ENCODE measurements at places on chromosomes 11 and 22. TPM values are rescaled to one million over a fixed set of nuclear protein-coding genes. Genes with fewer than 3 reads are reported as not detected.

The MUC2 gene
- not detected for total RNA-seq

The APOBEC3B gene
- 4.5 TPM for total RNA-seq

The OR10A3 gene
- total RNA-seq: not detected

The SPTBN2 gene
- total RNA-seq: 25.8 TPM

- no peak for DNase-seq
These were observed 31.5 kb downstream of the ARVCF start for GRCh38 chr22:19984851-19985811.

DNA sequence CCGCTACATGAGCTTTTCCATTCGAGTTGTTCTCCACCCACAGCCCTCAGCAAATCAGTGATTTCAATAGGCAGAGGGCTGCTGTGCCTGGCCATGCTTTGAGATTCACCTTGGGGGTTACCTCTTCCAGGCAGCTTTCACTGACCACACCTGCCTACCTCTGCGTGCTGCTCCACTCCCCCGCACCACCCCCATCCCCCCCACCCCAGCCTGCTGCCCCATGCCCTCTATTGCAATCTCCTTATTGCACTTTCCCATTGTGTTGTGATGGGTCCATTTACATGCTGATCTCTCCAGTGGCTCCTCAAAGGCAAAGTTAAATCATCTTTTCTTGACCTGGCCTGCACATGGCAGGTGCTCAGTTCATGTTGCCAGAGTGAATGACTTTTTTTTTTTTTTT, 18.0 kb upstream of the POLA2 start:
- no peak for DNase-seq

- DNase-seq: no peak
These were observed 28.0 kb downstream of the FLRT1 start for GRCh38 chr11:64063777-64064176.

GRCh38 chr11:66083767-66084166, 13.7 kb downstream of the PACS1 start:
- no peak for DNase-seq

- peak; percentile 86 for DNase-seq
These were observed 36.2 kb downstream of the TXN2 start for GRCh38 chr22:36445158-36445668.

- peak; percentile 81 for DNase-seq
These were observed 9.9 kb upstream of the ACER3 start for GRCh38 chr11:76850815-76851214.

GRCh38 chr11:100640071-100640470, 47.0 kb upstream of the ARHGAP42 start:
- no peak for DNase-seq

DNA sequence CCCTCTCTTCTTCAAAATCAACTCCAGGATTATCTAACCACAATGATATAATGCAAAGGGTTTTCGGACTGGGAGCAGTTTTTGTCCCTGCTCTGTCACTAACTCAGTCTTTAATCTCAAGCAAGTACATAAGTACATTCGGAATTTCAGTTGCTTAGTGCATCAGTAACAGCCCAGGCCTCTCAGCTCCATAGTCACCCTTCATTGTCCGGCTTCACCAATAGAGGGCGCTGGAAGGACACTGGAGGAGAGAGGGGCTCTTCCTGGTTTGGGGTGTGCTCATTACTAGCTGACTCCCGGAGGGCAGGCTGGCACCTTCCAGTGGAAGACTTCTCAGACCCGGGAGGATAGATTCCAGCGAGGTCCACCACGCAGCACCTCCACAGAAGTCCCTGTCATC, 90.4 kb upstream of the PDGFD start:
- peak; percentile 3 for DNase-seq

- DNase-seq: no peak
These were observed 742 bp downstream of the P2RY2 start for GRCh38 chr11:73218830-73219215.

DNA sequence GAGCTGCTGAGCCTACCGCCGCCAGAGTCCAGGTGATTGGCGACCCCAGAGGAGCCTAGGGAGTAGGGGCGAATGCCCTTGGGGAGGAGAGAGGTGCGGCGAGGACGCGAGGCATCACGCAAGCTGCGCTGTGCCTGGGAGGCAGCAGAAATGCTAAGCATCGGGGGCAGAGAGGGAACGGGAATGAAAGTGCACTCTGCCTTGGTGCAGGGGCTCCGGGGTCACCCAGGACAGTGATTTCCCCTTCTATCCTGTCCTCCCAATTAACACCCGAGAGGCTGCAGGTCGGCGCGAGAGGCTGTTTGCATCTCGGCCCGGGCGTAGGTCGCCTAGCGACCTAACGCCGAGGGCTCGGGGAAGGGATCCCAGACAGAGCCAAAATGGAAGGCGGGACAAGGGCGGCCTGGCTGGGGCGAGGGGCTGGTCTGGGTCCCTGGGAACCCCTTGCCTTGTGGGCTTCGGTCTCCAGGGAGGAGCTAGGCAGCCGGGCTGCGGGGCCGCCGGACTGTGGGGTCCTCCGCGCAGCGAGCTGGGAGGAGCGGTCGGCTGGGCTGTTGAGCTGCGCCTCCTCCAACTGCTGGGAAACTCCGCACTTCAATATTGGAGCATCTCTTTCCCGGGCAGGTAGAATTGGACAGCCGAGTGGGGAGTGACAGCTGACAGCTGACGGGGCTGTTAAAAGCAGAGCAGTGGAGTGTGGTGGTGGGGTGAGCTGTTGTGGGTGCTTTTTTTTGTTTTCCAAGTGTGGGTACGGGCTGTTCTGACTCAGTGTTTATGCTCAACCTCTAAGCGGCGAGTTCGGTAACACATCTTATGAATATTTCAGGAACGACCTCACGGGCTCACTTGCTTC, 657 bp downstream of the ELMOD1 start:
- no peak for DNase-seq

DNA sequence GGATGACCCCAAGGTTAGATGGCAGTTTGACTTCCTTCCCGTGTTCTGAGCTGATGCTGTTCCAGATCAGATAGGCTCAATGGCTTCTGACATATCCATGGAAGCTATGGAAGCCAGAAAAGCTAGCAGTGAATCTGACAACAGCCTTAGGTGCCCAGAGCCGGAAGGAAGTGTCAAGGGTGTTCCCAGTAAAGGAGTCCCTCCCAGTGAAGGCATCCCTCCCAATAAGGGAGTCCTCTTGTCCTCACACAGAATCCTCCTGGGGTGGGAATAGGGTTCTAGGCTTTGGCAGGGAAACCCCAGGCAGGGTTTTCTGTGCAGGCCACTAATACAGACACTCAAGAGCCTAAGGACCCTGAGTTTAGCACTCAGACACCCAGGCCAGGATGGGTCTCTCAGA, 47.0 kb upstream of the ISX start:
- DNase-seq: no peak

- no peak for DNase-seq
These were observed 322.7 kb upstream of the PITPNB start for GRCh38 chr22:28241656-28242290.

DNA sequence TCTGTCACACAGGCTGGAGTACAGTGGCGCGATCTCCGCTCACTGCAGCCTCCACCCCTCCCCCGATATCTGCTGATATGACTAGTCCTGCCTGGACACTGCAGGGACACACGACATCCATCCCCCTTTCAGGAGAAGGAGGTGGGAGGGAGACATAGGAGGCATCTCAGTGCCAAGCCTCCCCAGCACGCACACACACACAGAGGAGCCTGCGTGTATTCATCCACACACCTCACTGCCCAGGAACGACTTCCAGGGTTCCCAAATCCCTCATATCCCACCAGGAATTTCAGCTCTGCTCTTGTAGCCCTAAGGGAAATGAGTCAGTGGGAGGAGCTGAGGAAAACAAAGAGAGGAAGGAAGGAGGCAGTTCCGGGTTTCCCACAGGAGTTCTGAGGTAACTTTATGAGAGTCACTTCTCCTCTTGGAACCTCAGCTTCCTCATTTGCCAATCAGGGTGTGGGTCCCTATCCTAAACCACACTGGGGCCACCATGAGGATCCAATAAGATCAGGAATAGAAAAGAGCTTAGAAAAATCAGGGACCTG, 37.2 kb upstream of the ACER3 start:
- peak; percentile 69 for DNase-seq
